ENCODE measurements at places on chromosomes 7 and 10.
A peak's percentile ranks its signal among the peaks of the same experiment; 100 is the strongest.

- no peak for DNase-seq
Observed at GRCh38 chr10:65346466-65346865, 1579.4 kb upstream of the LRRTM3 start.

DNA sequence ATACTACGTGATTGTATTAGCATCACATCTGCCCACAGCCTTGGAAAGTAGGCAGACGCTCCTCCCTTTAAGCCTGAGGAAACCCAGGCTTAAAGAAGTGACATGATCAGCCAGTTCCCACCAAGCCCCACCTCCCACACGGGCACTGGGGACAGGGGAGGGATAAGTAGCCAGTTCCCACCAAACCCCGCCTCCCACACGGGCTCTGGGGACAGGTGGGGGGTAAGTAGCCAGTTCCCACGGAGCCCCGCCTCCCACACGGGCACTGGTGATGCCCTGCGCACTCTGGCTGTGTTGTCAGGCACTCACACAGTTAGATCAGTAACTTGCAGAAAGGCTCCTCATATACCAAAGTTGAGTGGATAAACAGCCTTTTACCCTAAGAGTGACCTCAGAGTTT lies 606.8 kb downstream of the PTPRN2 start:
- DNase-seq: no peak

DNA sequence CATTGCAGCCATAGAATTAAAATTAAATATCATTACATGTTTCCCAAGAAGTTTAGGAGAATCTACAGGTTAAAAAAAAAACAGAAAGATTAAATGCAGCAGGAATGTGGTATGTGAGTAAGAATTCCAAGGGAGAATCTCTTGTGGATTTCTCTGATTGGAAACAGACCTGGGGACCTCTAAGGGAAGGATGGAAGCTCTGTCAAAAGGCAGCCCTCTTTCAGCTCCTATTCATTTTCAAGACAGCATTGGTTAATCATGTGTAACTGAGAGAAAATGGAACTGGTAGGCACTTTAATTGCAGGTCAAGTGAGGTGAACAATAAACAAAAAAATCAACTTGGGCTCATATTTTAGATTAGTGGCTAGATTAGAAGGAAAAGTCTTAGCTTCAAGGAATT lies 81.4 kb upstream of the MTPN start:
- no peak for DNase-seq

- peak; percentile 73 for DNase-seq
Observed at GRCh38 chr10:5692461-5693358, 8.1 kb downstream of the TASOR2 start.

- no peak for DNase-seq
Observed at GRCh38 chr7:133807624-133808492, 319.3 kb upstream of the LRGUK start.

- no peak for DNase-seq
Observed at GRCh38 chr7:10245406-10245805, 728.3 kb upstream of the PHF14 start.

- DNase-seq: no peak
Observed at GRCh38 chr7:75966190-75966961, 28.0 kb downstream of the TMEM120A start.

DNA sequence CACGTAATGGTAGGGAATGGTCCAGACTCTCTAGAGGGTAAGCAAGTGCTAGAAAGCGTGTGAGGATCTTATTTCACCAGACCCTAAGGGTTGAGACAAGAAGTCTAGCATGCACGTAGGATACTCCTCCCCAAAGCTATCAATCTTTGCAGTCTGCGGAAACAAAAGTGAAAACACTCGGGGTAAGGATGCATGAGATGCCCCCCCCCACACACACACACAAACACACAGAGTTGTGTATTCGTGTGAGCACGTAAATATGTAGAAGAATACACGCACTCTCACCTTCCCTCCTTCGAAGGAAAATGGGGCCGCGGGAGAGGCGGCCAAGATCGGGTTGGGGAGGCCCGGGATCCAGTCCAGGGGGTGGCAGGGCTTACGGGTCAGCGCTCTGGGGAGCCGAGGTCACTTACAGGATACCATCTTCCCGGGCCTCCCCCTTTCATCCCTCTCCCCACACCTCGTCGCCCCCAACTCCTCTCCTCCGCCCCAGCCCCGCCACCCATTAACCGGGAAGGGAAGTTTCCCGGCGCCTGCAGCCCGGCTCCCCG lies 455 bp downstream of the CUL2 start:
- no peak for DNase-seq

- no peak for DNase-seq
Observed at GRCh38 chr7:36129048-36129534, 24.0 kb upstream of the EEPD1 start.

DNA sequence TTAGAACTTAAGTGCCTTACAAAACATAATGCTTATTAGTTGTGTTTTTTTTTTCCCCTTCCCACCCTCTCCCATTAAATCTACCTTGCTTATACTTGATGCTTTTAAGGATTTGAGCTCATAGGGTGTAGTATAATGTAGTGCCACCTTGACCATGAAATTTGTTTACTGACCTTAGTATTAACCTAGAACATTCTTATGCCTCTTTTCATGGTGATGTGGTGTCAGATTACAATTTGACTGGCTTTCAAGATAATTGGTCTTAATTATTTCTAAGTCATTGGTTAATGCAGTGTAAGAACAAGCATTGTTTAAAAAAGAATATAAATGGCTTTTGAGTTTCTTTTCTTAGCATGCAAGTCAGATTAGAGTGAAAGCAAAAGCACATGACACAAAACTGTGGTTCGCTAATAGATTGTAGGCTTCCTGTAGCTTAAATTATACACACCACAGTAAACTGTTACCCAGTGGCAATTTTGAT lies 61.8 kb downstream of the ADD3 start:
- no peak for DNase-seq

- DNase-seq: no peak
Observed at GRCh38 chr7:139494835-139495579, 11.5 kb upstream of the KLRG2 start.

DNA sequence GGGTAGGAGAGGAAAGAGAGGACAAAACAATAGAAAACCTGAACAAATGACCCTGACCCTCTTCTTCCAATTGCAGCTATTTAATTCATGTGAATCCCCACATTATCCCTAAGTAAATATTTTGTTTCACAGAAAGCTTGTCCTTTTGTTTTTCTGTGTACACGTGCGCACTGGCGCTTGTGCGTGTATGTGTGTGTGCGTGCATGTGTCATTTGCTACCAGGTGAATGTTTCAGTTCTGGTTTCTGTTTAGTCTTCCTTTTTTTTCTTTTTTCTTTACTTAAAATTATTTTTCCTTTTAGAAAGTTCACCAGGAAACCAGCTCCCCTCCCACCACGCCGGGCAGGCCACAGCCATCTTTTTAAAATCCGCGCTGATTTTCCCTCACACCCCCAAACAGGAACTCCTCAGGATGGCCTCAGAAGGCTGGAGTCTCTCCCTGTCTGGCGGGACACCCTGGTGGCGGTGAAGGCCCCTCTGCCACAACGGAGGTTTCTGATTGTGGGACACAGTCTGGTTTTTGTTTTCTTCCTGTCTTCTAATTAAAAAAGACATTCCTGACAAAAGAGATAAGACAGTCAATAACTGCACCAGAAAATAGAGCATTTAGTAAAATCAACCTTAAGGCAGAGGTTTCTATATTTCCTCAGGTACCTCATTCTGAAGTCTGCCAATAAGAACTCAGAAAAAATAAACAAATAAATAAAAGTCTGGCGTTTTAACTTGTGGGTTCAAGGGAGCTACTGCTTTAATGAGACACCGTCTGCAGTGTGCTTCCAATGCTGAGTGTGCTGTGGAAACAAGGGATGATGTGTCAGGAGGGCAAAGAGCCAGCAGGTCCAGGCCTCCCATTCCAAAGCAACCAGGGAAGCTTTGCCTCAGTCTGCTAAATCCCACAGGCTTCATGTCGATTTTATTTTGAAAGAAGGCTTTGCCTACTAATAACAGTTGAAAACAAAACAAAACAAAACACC lies 17.4 kb downstream of the IRF5 start:
- DNase-seq: no peak

- DNase-seq: no peak
Observed at GRCh38 chr7:100888988-100889750, at the start of gene UFSP1. Gene UFSP1, minus strand, starts transcription at chr7:100889715. Its CDS starts 444 bp downstream, at chr7:100889271.

GRCh38 chr10:98149858-98150257 lies 15.4 kb downstream of the R3HCC1L start:
- no peak for DNase-seq

GRCh38 chr7:116779216-116779615 lies 83.2 kb upstream of the CAPZA2 start:
- DNase-seq: no peak

DNA sequence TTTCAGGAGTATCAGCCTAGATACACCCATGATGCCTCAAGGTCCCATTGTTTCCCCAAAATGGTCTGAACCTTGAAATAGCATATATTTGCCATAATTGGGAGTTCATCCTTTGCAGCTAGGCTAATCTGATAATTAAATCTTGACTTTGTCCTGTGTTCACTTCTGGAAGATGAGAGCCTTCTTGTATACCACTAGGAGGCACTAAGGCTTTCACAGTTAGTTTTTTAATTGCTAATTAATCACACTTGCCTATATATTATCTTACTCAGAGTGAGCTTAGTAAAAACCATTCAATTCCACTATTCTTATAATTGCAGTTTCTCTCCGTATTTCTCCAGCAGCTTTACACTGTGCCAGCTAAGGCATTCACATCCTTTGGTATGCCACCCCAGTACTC lies 48.7 kb upstream of the MAGI2 start:
- DNase-seq: no peak

DNA sequence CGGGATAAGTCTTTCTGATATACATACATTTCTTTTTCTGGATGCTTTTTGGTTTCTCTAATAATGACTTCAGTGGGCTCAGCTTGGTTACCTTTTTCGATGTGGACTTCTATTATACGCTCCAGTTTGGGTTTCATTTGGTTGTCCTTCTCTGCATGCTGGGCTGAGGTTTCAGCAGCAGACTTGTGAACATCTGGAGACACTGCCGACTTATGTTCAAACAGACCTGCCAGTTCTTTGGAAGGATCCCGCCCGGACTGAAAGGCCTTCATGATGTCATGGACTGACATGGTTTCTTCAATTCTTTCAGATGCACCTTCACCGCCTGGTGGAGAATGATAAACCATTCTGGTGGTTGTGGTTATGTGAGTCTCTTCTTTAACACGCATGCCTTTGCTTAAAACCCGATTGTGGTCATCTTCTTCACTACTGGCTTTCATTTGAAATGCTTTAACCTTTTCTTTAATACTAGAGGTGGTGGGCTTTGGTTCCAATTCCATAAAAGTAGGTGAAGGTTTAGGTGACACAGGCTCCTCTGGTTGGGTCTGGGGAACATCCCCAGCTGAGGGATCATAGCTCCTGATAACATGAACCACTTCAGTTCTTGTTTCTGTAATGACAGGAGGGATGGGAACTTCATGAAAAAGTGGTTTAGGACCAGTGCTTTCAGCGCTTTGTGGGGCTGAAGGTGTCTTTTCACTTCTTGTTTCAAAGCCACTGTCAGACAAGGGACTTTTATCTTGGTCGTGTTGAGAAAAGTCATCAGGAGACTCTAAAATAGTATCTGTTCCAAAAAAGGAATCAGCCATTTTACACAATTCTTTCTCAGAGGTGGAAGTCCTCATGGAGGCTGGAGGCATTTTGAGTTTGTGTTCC lies 167.7 kb upstream of the CCDC6 start:
- no peak for DNase-seq

- DNase-seq: no peak
Observed at GRCh38 chr10:91103384-91104192, 116.9 kb upstream of the PCGF5 start.

GRCh38 chr10:46042527-46042926 lies 3.5 kb downstream of the MSMB start:
- DNase-seq: no peak

GRCh38 chr7:12898620-12899019 lies 211.2 kb downstream of the ARL4A start:
- DNase-seq: no peak

DNA sequence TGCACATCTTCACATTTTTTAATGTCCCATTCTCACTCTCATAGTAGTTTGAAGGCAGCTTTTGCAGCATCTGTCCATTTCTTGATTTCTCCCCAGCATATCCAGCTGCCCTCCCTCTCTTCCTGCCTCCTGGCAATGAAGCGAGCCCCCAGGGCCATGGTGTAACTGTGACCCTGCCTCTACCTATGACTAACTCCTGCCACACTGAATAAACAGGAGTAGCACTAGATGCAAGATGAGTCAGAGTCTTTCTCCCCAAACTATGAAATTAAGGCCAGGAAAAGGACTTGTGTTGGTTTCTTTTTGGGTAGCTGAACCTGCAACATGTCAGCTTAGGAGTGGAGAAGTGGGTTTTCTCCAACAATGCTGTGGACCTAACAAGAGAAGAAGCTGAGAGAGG lies 329.0 kb downstream of the RNLS start:
- no peak for DNase-seq

- DNase-seq: no peak
Observed at GRCh38 chr7:5226921-5227785, 37.1 kb downstream of the WIPI2 start.

DNA sequence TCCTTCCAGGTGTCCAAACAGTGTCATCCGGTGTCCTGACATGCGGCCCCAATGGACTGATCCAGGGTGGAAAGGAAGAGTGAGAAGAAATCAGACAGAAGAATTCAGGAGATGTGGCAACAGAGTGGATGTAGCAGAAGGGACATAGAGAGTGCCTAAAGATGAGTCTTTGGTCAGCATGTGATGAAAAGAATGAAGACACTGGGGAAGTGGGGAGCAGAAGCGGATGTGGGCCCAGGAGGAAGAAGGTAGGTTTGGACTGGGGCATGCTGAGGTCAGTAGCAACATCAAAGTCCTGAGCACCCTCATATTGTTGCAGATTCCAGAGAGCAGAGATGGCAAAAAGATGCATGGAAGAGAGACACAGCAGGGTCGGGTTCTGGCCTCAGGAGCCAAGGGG lies 71.8 kb upstream of the STEAP1B start:
- no peak for DNase-seq

DNA sequence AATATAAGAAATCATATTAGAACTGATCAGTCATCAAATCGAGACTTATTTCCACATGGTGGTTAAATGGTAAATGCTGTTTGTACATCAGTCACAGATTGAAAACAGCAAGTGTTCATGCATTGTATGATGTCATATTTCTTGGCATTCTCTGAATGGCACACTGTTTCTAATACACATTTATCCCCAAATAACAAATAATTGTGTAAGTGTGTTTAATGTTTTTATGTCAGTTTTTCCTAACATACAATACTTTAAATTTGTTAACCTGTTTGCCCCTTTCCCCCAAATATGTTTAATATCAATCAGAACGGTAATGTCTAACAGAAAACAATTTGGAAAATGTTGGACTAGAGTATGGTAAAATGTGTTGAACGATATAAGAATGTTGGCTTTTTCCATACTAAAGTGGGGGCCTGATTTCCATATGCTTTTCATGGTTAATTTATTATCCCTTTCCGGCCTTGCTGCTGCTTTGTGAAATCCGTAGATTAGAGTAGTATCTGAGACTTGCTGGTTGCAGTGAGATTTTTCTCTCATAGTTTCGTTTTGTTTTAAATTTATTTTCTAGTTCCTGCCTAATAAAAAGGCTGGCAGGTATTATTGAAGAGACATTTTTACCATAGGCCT lies 23.7 kb downstream of the RAB18 start:
- DNase-seq: no peak

DNA sequence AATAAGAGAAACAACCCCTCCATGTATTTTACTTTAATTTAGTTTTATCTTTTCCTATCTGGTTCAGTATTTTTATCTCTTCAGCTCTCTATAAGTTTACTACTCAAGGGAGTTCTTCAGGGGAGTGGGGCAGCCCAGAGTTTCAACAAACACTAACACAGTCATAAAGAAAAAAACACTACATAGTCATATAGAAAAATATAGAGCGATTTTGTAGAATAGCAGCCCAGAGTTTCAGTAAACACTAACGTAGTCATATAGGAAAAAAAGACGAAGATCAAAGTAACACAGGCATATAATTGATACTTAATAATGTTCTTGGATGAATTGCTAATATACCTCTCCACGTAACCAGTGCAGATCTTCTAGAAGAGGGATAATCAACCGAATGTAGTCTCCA lies 54.7 kb downstream of the PON1 start:
- no peak for DNase-seq

All from liver (tissue), 10 donors.